ENCODE measurements at places on chromosomes 1 and 21.

DNA sequence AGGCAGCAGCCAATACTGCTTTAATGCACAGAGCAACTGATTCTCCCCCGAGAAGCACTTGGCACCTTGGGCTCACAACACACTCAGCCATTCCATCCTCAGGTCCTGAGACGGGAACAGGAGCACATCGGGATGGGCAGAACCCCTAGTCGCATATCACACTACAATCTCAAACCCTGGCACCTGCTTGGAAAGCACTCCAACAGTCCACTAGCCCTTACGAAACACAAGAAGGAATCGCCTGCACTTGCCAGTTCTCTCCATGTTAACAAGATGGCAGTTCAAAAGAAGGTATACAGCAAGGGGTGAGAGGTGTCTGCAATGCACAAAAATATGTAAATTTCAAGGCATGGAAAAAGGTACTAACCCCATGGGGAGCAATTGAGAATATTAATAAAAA is 21.4 kb downstream of the JAK1 start:
- no peak for DNase-seq

GRCh38 chr1:16076865-16077238 is 3.4 kb upstream of the FAM131C start:
- DNase-seq = no peak

- no peak for DNase-seq
These were observed 2.4 kb upstream of the CEP350 start for GRCh38 chr1:179952186-179952585.

DNA sequence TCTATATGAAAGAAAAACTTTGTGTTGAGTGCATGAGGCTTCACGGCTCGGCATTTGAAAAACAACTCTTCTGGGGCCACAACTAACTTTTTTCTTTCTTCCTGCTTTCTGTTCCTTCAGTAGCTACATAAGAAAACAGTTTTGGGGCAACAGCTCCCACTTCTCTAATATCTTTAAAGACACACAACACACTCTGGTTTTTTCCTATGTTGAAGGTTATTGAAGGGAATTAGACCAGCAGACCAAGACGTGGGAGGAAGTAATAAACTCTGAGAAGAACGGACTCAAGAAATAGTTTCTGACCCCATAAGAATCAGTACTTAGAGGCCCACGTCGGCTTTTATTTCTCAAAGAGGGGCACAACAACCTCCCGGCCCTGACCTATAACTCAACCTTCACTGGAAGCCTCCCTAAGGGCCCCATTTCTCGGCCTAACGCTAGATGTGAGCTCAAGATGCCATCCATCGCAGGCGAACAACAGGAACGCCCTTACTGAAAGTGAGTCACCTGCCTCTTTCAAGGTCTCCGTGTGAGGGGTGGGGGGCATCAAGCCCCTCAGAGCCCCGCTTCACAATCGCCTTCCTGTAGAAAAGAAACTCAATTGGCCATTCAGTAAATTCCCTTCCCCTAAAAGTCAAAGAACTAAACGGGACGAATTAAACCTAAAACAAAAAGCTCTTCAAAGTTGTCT is 844 bp downstream of the ZMYM6 start:
- peak; percentile 3 for DNase-seq

DNA sequence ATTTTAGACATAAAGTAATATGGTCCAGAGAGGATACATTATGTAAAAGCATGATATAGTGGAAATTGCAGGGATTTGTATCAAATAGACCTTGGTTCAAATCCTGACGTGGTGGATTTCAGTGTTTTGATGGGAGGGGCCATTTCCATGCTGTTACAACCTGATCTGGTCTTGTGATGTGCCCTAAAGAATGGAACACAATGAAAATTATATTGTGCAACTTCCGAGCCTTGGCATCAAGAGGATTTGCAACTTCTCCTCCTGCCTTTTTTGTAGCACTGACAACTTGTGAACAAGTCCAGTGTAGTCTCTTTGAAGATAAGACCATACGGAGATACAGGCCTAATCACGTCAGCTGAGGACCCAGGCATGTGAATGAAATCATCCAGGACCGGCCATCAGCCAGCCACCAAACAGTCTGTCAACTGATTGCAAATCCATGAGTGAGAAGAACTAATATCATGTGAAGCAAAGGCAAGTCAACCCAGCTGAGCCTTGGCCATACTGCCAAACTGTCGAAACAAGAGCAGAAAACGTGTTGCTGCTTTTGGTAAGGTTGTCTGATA is 412.1 kb downstream of the DPYD start:
- no peak for DNase-seq

GRCh38 chr1:13733711-13734110 is 33.7 kb downstream of the PRDM2 start:
- DNase-seq = no peak

- no peak for DNase-seq
These were observed 2.9 kb downstream of the GFI1 start for GRCh38 chr1:92483610-92484471.

GRCh38 chr1:53587252-53587988 is 128.2 kb downstream of the DMRTB1 start:
- no peak for DNase-seq

GRCh38 chr1:73452522-73452921 is 745.5 kb downstream of the LRRIQ3 start:
- DNase-seq = no peak

DNA sequence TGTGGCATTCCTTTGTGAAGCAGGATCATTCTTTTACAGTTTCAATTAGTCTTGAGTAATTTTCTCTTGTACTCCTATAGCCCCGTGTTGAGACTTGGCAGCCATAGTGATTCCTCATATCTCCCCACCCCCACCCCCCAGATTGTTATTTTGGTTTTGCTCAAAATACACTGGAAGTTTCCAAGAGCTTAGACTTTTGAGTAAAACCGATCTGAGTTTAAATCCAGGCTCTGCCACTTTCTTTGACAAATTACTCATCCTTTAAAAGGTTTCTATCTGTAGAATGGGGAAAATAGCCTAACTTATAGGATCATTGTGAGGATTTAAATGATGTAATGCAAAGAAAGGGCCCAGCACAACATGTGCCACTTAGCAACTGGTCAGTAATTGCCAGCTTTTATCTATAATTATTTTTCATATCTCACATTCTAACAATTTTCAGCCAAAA is 53.1 kb upstream of the RC3H1 start:
- DNase-seq = no peak

GRCh38 chr1:206050655-206051235 is 2.2 kb upstream of the RHEX start:
- peak; percentile 13 for DNase-seq

DNA sequence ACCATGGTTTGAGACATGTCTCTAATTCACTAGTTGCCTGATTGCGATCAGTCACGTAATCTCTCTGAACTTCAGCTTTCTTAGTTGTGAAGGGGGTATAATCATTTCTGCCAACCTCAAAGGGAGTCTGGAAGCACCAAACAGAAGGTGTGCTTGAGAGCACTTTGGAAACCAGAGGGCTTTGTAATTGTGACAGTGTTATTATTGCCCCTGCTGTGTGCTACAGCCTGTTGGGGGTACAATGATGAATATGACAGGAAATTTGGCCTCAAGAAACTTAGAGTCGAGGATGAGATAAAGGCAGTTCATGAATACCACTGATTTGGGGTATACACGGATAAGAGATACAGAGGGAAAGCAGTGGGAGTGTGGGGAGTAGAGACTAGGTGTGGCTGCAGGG is 150.2 kb upstream of the CD34 start:
- DNase-seq = no peak

- DNase-seq = no peak
These were observed 163.9 kb downstream of the AKT3 start for GRCh38 chr1:243686159-243686558.

DNA sequence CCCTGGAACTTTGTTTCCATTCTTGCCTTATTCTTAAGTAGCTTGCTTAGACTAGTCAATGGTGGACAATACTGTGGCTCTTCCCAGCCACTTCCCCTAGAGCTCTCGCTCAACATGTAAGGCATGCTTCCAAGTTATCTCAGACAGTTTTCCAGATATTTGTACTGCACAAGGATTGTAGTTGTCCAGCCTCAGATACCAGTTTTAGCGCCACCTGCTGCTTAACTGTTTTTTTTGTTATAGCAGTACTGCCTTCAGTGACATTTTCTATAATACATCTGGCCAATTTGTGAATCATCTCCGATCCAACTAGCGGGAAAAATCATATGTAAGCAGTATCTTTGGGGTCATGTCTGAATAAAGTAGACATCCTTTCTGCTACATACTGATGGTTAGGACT is 346.7 kb upstream of the ADGRL4 start:
- DNase-seq = no peak

- DNase-seq = no peak
These were observed 32.1 kb downstream of the LAMC2 start for GRCh38 chr1:183218027-183218618.

DNA sequence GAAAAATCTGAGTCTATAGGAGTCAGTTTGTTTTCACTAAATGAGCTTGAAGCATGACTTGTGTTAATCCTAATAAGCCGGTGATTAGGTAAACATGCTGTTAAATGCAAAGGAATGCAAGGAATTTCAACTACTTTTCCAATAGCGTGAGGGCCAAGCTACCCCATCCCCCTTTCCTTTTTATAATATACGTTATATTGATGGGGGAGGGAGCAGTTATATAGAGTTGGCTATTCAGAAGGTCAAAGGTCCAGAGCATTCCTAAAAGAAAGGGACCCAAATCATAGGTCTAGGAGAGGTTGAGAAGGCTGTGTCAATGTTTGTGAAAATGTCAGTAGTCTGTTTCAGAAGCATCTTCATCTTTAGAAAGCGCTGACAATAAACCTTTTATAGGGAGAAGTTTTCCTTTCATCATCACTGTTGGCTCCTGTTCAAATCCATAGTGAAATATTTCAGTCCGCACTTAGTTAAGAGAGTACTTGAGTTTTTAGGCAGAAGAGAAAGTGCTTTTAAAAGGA is 3.8 kb downstream of the CCN1 start:
- DNase-seq = no peak

DNA sequence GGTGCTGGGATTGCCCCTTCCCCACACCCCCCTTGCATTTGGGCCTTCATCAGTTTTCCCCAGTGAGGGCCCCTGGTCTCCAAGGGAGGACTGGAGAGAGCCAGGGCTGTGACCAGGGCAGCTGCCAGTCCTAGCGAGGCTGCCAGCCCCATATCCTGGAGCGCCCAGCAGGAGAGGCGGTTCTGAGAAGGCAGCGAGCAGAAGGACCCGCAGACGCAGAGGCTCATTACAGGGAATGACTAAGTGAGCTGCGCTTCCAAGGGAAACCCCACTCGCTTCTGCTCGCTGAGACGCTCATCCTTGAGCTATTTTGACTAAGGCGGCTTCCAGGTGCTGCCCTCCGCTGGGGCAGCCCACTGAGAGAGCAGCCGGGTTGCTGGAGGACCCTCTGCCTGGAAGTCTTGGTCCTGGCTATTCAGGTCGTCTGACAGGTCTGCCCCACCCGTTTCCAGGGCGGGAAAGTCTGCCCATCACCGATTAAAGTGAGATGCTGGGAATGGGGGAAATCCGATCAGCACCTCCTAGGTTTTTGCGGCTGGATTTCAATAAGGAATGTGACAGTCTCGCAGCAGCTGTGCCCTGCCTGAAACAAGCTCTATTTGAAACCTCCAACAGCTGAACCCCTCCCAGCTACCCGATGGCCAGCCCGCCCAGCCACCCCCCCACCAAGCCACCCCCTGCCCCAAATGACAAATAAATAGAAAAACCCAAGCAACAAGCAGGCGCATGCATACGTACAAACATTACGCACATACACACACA is 2.8 kb downstream of the KCNN3 start:
- no peak for DNase-seq

DNA sequence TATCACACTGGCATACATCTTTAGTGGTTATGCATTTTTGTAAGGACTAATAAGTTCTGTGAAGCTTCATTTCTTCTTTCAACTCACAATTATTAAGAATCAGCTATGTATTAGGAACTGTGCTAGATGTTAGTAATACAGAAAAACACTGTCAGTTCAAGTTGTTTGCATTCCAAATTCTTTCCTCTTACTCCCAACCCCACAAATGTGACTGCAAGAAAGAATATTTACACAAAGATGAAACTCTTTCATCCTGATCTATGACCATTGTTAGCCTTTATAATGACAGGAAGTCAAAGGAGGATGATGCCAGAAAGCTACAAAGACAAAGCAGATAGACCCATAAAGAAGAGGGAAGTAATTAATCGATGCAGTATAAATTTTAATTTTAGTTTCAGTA is 21.0 kb upstream of the GADD45A start:
- DNase-seq = no peak

- no peak for DNase-seq
These were observed 3.8 kb upstream of the RRP15 start for GRCh38 chr1:218281285-218281684.

DNA sequence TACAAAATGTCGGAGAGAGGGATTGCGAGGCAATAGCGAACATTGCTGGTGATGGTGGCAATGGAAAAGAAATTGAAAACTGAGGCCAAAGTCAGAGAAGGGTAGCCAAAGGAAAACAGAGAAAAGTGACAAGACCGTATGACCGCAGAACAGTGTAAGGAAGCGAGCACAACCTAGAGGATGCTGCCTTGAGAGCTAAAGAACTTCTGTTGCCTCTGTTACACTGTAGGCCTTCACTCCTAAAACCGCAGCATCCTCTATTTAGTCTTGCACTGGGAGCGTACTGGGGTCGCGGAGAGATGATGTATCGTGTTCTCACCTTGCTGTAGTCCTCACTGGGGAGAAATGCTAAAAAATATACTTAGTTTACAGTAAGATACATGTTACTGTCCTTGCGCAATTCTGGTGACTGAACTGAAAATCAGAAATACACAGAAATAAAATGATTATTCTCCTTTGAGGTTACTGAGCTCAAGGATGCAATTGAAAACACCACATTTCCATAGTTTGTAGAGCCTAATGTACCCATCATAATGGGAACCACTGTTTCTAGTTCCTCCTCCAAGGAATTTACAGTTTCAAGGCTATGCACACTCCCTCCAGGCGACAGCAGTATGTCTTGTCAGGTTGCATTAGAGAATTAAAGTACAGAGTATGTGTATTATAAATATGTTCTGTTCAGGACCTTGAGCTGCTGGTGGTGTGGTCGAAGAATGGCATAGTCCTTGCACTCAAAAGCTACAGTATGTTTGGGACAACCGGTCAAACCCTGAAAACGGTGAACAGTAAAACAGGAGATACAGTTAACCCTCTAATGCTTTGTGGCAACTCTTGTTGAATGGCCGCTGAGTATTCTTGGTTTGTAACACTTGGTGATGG is 1.3 kb downstream of the NEK7 start:
- DNase-seq = no peak

GRCh38 chr1:6359216-6360116 is 34.1 kb downstream of the ACOT7 start:
- peak; percentile 25 for DNase-seq

GRCh38 chr1:205477759-205478247 is 22.0 kb upstream of the BLACAT1 start:
- DNase-seq = no peak

DNA sequence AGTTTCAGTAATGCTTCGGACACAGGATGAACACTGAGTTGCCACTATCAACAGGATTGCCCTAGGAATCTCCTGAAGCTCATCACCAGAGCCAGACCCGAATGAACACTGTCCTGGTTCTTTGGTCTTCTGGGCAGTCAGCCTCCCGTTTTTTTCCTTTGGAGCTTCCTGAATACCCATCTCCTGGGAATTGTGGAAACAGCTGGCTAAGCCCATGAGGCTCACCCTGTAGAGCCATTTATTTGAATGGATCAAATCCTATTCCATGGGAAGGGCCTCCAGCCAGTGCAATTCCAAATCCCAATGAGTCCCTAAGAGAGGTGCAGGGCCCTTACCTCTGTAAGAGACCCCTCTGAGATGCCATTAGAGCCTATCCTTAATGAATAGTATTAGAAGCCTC is 5.9 kb downstream of the RCSD1 start:
- no peak for DNase-seq
